ENCODE measurements at places on chromosomes 12 and 14. TPM values are rescaled to one million over a fixed set of nuclear protein-coding genes. Genes with fewer than 3 reads are reported as not detected.

The GARIN6 gene
- total RNA-seq: not detected

The MAP1LC3B2 gene
- total RNA-seq: 3.0 TPM

The AICDA gene
- not detected for total RNA-seq

The NPFF gene
- not detected for total RNA-seq

GRCh38 chr12:84412226-84412625, 500.4 kb downstream of the SLC6A15 start:
- no peaks in the 10 kb centered on the region for H3K36me3 ChIP-seq
- no peaks in the 10 kb centered on the region for H3K27me3 ChIP-seq
- H3K4me3 ChIP-seq: no peak overlapping the region
- H3K27ac ChIP-seq: no peak overlapping the region
- DNase-seq: no peak
- H3K4me1 ChIP-seq: no peaks in the 10 kb centered on the region

DNA sequence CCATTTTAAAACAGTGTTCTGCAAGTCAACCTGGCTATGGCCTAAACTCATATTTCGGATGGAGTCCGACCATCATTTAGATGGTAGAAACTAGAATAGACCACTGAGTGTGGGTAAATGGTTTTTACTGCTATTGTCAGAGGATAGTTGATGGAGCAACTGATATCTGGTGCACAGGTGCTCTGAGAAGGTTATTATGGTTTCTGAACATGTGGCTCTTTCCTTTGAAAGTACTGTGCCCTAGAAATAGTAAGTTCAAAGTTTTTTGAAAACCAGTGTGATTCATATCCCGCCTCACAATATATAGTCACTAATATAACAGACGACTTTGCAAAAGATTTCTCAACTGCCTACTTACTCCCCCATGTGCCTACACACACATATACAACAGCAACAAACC, 64.4 kb upstream of the BTG1 start:
- no peaks in the 10 kb centered on the region for H3K36me3 ChIP-seq
- no peak for DNase-seq
- no peak overlapping the region for H3K27ac ChIP-seq
- H3K4me3 ChIP-seq: no peak overlapping the region

DNA sequence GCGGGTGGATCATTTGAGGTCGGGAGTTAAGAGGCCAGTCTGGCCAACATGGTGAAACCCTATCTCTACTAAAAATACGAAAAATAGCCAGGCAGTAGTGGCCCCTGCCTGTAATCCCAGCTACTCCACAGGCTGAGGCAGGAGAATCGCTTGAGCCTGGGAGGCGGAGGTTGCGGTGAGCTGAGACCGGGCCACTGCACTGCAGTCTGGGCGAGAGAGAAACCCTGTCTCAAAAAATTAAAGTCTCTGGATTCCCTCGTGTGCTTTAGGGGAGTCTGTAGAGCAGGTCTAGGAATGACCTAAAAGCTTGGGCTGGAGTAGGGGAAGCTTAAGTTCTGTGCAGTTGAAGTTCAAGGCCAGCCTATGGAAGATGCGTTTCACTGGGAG, 697 bp upstream of the TULP3 start:
- peak overlapping the region; percentile 85 for H3K4me3 ChIP-seq
- no peak for DNase-seq
- H3K36me3 ChIP-seq: no peaks in the 10 kb centered on the region
- no peaks in the 10 kb centered on the region for H3K27me3 ChIP-seq
- H3K27ac ChIP-seq: peak overlapping the region; percentile 89

DNA sequence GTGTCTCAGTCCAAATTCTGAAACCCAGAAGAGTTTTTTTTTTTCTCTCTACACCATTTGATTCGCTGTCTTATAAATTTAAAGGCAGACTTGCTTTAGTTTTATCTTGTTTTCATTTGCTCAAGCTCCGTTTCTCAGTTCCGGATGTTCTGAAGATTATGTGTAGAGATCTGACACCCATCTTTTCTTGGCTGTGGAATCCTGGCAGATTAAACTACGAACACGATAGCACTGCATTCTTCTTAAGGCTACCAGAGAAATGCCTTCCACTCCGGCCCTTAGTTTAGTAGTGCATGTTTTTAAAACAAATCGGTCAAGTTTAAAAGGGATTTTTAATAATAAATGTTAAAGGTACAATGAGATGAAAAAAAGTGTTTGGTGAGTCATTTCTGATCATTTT, 106.4 kb downstream of the LMO3 start:
- no peaks in the 10 kb centered on the region for H3K4me1 ChIP-seq
- no peaks in the 10 kb centered on the region for H3K27me3 ChIP-seq
- H3K4me3 ChIP-seq: no peak overlapping the region
- no peak for DNase-seq
- H3K36me3 ChIP-seq: no peaks in the 10 kb centered on the region

- H3K27me3 ChIP-seq: peaks cover 4% of the 10 kb centered on the region
- H3K4me1 ChIP-seq: no peaks in the 10 kb centered on the region
- no peak overlapping the region for H3K4me3 ChIP-seq
- H3K27ac ChIP-seq: no peak overlapping the region
- H3K36me3 ChIP-seq: no peaks in the 10 kb centered on the region
- DNase-seq: no peak
Observed at GRCh38 chr14:26199590-26200370, 398.1 kb downstream of the NOVA1 start.

DNA sequence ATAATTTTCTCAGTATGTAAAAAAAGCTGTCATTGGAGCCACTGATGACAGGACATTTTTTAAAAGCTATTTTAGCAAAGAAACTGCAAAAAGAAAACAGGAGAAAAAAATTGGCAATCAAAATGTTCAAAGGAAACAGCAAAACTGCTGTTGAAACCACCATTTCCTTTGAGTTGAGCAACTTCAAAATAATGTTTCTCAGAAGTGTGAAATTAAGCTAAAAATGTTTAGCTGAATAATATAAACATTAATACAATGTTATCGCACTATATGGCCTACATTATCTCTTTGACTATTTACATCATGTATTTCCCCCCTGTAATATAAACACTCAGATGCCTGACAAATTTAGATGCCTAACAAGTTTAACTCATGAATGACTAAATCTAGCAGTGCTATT, 23.4 kb upstream of the GLIPR1 start:
- no peak overlapping the region for H3K27ac ChIP-seq
- H3K27me3 ChIP-seq: no peaks in the 10 kb centered on the region

GRCh38 chr12:81212996-81213696, 135.3 kb downstream of the ACSS3 start:
- no peak overlapping the region for H3K27ac ChIP-seq
- no peak overlapping the region for H3K4me3 ChIP-seq
- H3K36me3 ChIP-seq: no peaks in the 10 kb centered on the region
- no peak for DNase-seq

GRCh38 chr14:55706893-55707292, 126.9 kb downstream of the KTN1 start:
- H3K36me3 ChIP-seq: no peaks in the 10 kb centered on the region
- no peaks in the 10 kb centered on the region for H3K27me3 ChIP-seq
- H3K27ac ChIP-seq: no peak overlapping the region
- peaks cover 5% of the 10 kb centered on the region for H3K4me1 ChIP-seq
- no peak overlapping the region for H3K4me3 ChIP-seq
- no peak for DNase-seq

DNA sequence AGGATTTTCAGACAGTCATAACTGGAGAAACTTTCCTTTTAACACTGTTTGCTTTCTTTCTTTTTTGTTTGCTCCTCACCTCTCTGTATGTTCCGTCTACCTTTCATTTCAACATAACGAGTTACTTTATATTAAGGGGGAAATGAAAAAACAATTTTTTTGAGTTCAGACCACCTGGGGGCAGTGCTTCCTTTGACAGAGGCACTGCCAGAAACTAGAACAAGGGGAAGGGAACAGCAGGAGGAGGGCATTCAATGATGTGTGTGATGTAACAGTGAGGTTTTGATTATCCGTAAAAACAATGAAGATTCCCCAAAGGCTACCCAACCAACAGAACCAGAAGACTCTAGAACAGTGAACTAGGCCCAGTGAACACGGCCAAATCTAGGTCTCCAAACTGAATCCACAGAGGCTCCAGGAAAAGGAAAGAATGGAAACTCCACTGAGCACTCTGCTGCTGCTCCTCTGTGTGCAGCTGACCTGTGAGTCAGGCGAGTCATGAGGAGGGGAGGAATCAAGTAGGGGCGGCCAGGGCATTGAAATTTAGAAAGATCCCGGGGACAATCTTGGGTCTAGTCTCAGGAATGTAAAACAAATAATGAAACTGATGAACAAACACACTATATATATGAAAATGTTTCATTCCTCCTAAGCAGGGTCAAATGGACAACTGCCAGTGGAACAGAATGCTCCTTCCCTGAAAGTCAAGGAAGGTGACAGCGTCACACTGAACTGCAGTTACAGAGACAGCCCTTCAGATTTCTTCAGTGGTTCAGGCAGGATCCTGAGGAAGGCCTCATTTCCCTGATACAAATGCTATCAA, 323.5 kb downstream of the DAD1 start:
- H3K36me3 ChIP-seq: no peaks in the 10 kb centered on the region
- H3K27ac ChIP-seq: no peak overlapping the region
- H3K4me3 ChIP-seq: no peak overlapping the region
- H3K27me3 ChIP-seq: no peaks in the 10 kb centered on the region
- H3K4me1 ChIP-seq: no peaks in the 10 kb centered on the region
- DNase-seq: no peak

GRCh38 chr14:104749111-104749649, 3.8 kb upstream of the SIVA1 start:
- no peak overlapping the region for H3K27ac ChIP-seq
- H3K27me3 ChIP-seq: no peaks in the 10 kb centered on the region
- no peak for DNase-seq
- H3K4me3 ChIP-seq: no peak overlapping the region
- H3K4me1 ChIP-seq: peaks cover 30% of the 10 kb centered on the region
- H3K36me3 ChIP-seq: peaks cover 31% of the 10 kb centered on the region

GRCh38 chr12:58396239-58396638, 454.9 kb downstream of the ATP23 start:
- H3K27me3 ChIP-seq: no peaks in the 10 kb centered on the region
- no peaks in the 10 kb centered on the region for H3K36me3 ChIP-seq
- no peak for DNase-seq

- H3K4me1 ChIP-seq: no peaks in the 10 kb centered on the region
- DNase-seq: no peak
- no peaks in the 10 kb centered on the region for H3K27me3 ChIP-seq
- no peaks in the 10 kb centered on the region for H3K36me3 ChIP-seq
- H3K4me3 ChIP-seq: no peak overlapping the region
Observed at GRCh38 chr14:62954165-62954564, 91.1 kb downstream of the KCNH5 start.
